ENCODE measurements at places on chromosomes 3 and 15. TPM values are rescaled to one million over a fixed set of nuclear protein-coding genes. Genes with fewer than 3 reads are reported as not detected.

DNA sequence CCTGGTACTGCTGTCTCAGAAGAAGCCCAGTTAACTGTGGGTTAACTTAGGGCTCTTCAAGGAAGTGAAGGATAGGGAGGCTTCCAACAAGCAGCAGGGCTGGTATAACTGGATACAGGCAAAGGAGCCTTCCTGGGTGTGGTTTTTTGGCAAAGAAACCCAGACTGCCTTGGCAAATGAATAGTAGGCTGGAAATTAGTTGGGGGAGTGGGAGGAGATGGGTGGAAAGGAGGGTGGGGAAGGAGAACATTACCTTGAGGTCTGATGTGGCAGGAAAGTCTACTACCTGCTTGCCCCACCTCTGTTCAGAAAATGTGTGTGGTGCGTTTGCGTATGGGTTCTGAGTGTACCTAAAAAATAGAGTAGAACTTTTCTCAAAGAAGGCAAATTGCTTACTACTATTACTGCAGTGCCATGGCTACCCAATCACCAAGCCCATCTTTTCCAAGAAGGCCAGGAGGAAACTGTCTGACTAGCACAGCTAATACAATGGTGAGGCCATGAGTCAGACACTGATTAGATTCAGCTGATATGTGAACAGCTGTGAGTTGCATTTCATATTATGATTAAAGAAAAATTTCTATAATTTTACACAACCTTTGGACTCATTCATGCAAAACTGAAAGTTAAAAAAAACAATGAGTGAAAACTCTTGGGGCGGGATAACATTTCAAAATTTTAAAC lies 55.2 kb downstream of the SPTSSB start:
- no peak overlapping the region for H3K4me3 ChIP-seq
- H3K27me3 ChIP-seq: no peaks in the 10 kb centered on the region
- peaks cover 10% of the 10 kb centered on the region for H3K4me1 ChIP-seq
- no peak overlapping the region for H3K27ac ChIP-seq
- no peaks in the 10 kb centered on the region for H3K36me3 ChIP-seq
- DNase-seq: peak; percentile 29

GRCh38 chr3:114452256-114452655 lies 158.4 kb downstream of the TIGIT start:
- peak overlapping the region; percentile 37 for H3K27ac ChIP-seq
- no peak overlapping the region for H3K4me3 ChIP-seq
- DNase-seq: no peak
- no peaks in the 10 kb centered on the region for H3K36me3 ChIP-seq

DNA sequence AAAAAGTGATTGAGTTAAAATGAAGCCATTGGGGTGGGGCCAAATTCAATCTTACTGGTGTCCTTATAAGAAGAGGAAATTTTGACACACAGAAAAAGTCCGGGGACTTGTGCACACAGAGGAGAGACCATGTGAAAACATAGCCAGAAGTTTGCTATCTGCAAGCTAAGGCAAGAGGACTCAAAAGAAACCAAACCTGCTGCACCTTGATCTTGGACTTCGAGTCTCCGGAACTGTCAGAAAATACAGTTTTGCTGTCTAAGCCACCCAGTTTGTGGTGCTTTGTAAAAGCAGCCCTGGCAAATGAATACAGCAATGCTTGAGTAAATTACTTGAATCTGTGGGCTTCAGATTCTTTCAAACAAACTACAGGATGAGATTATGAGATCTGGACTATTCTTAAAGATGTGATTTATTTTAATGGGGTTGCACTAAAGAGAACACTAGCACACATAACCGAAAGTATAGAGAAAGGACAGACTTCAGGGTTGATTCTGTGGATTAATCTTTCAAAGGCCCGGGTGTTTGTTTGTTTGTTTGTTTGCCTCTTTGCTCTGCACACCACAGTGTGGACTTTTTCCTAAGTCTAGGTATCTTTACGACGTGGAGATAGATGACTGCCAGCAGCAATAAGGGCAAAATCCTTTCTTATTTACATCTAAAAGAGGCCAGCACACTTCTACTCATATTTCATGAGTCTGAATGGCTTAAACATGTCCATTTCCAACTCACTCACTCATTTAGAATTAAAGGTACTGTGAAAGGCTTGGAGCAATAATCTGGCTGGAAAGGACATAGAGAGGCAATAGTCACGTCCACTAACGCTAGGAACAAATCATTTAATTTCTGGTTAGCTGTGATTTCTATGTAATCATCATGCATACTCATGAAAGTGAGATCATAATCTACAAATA lies 53.9 kb upstream of the SSR3 start:
- no peak overlapping the region for H3K27ac ChIP-seq
- no peak for DNase-seq
- H3K36me3 ChIP-seq: no peaks in the 10 kb centered on the region
- H3K4me3 ChIP-seq: no peak overlapping the region

DNA sequence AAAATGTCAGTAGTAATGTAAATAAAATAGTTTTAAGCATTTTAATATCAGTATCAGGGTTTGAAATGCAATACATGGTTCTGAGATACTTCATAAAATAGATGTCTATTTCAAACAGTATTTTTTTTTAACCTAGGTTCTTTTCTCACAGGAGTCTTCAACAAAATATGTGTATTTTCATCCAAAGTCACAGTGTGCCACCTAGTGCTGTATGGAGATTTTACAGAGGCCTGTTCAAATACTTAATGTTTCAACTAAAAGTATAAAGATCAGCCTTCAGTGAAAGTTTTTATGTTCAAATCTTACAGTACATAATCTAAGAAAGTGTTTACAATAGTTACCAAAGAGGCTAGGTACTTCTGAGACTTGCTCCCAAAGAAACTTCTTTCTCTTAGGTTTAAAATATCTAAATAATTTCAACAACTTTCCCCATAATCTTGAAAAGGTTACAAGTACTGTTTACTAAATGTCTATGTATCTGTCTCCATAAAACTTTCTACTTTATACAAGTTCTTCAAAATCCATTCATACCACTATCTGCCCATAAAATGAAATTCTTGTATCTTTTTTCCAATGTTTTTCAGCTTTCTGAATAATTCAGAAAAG lies 38.3 kb downstream of the SCAPER start:
- no peaks in the 10 kb centered on the region for H3K27me3 ChIP-seq
- peaks cover 4% of the 10 kb centered on the region for H3K4me1 ChIP-seq
- H3K36me3 ChIP-seq: no peaks in the 10 kb centered on the region
- H3K27ac ChIP-seq: no peak overlapping the region
- H3K4me3 ChIP-seq: no peak overlapping the region
- no peak for DNase-seq

- DNase-seq: no peak
- H3K36me3 ChIP-seq: no peaks in the 10 kb centered on the region
- H3K4me3 ChIP-seq: no peak overlapping the region
- no peak overlapping the region for H3K27ac ChIP-seq
- no peaks in the 10 kb centered on the region for H3K27me3 ChIP-seq
Measured at GRCh38 chr15:78321041-78321570, 19.0 kb upstream of the CRABP1 start.

DNA sequence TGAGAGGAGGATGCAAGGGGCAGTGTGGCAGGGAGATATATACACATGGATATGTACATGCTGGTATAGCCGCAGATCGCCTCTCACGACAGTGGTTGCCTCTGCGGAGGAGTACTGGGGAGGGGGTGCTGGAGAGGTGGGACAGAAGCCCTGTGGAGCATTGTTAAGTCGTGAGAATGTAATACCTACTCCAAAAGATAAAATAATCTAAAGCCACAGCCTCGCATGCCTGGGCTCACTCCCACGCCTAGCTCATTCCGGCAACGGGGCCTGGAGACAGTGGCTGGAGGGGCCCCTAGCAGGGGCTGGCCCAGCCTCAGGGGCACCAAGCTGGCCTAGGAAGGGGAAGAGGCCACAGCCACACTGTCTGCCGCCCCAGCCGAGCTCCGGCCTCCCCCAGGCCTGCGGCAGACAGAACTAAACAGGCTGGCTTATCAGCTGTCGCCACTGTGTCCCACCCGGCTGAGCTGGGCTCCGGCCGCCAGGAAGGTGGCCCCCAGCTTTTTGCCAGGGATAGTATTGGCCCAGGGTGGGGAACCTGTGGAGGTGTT lies 65.1 kb upstream of the LCTL start:
- no peaks in the 10 kb centered on the region for H3K36me3 ChIP-seq
- no peaks in the 10 kb centered on the region for H3K4me1 ChIP-seq
- DNase-seq: no peak
- H3K27ac ChIP-seq: no peak overlapping the region
- no peaks in the 10 kb centered on the region for H3K27me3 ChIP-seq

GRCh38 chr3:114831861-114832260 lies 315.2 kb downstream of the ZBTB20 start:
- no peak overlapping the region for H3K27ac ChIP-seq
- no peak overlapping the region for H3K4me3 ChIP-seq

- DNase-seq: no peak
- H3K4me1 ChIP-seq: peaks cover 6% of the 10 kb centered on the region
- no peak overlapping the region for H3K27ac ChIP-seq
- H3K27me3 ChIP-seq: no peaks in the 10 kb centered on the region
- no peaks in the 10 kb centered on the region for H3K36me3 ChIP-seq
Measured at GRCh38 chr3:143757691-143758090, 90.6 kb downstream of the SLC9A9 start.

- no peaks in the 10 kb centered on the region for H3K27me3 ChIP-seq
- H3K27ac ChIP-seq: no peak overlapping the region
- no peaks in the 10 kb centered on the region for H3K4me1 ChIP-seq
Measured at GRCh38 chr3:163391407-163392181, 1686.7 kb downstream of the SI start.

DNA sequence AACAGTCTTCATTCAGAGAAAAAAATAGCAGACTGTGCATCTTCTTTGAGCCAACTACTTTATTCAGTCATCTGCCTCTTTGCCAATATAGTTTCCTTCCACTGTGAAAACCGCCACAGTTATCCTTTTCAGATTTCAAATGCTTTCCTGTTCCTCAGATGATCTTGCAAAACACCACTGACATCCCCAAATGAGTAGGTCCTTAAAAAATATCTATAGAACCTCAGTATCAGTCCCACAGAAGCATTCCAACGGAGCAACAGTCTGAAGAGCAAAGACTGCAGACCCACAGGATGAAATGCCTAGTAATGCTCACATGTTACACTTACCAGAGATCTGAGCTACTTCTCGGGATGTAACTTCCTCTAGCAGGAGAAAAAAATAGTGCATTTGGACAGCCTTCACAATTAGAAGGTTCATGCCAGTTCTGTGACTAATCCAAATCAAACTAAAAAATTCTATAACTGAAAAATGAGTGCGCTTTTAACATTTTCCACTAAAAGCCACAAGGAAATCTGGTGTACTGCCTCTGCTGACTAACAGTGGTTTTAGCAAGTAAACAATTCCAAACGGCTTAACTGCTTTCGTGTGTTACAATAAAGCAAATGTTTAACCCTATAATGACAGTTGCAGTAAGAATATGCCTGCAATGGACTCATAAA lies at the start of gene ANKRD28:
Gene ANKRD28, minus strand, starts transcription at position 338 of the 662 bp plus-strand sequence. CDS start 1,458 bp downstream, outside the sequence.
- H3K36me3 ChIP-seq: no peaks in the 10 kb centered on the region
- no peak for DNase-seq
- H3K4me1 ChIP-seq: peaks cover 28% of the 10 kb centered on the region

- H3K27ac ChIP-seq: no peak overlapping the region
- H3K27me3 ChIP-seq: no peaks in the 10 kb centered on the region
- no peak for DNase-seq
- H3K4me1 ChIP-seq: peaks cover 7% of the 10 kb centered on the region
- H3K4me3 ChIP-seq: no peak overlapping the region
- no peaks in the 10 kb centered on the region for H3K36me3 ChIP-seq
Measured at GRCh38 chr3:66604481-66604880, 103.7 kb upstream of the LRIG1 start.

DNA sequence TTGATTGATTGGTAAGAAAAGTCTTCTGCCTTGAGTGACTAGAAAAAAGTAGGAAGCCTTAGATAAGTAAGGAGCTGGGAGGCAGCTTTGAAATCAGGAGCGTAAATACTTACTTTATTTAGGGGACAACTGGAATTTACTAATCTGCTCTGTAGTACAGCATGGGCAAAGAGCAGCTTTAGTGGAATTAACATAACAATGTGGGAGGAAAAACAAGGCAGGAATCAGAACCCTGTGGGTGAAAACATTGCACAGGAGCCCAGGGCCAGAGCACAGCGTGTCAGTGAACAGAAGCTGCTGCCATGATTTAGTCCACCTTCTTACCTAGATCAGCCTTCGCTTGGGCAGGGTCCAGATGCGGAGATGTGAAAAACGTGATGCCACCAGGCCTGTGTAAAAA lies 14.6 kb downstream of the FMN1 start:
- no peaks in the 10 kb centered on the region for H3K4me1 ChIP-seq
- DNase-seq: no peak
- H3K36me3 ChIP-seq: no peaks in the 10 kb centered on the region
- H3K27me3 ChIP-seq: no peaks in the 10 kb centered on the region

DNA sequence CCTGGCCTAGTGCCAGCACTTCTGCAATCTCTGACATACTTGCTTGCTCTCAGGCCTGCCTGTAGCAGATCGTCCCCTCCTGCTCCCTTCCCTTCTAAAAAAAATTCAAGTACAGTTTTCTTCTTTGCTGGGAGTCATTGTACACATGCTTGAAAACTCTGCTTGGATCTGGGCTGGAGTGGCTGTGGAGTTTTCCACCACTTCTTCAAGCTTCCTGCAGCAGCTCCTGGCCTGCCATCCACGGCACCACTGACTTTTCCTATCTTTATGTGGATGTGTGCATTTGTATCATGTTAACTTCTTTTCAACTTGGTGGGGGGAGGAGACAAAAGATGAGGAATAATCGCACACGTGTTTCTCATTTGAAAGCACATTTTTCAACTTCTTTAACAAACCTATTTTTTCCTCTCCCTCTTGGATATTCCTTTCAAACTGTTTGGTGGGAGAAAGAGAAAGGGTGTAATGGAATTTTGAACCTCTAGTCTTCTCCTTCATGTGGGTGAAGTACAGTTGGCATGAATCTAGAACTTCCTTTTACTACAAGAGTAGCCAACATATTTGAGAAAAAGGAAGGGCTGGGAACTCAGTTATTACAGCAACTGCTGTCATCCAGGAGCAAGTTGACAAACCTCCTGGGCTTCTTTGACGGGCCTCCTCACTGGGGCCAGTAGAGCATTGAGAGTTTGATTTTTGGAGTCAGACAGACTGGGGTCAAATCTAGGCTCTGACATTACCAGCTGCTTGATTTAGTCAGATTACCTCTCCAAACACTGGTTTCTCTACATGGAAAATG lies 61.2 kb upstream of the LRTM1 start:
- H3K27ac ChIP-seq: no peak overlapping the region
- no peaks in the 10 kb centered on the region for H3K27me3 ChIP-seq
- no peak for DNase-seq

- no peak for DNase-seq
- H3K4me3 ChIP-seq: no peak overlapping the region
- H3K4me1 ChIP-seq: peaks cover 87% of the 10 kb centered on the region
- no peaks in the 10 kb centered on the region for H3K36me3 ChIP-seq
Measured at GRCh38 chr3:177349384-177349783, 152.1 kb upstream of the TBL1XR1 start.

The CLEC3B gene
- total RNA-seq: 6.0 TPM

The IL17RE gene
- total RNA-seq: 81.5 TPM

The TRIM59 gene
- total RNA-seq: not detected

The PRSS50 gene
- total RNA-seq: not detected

All from transverse colon (tissue), 4 donors.